Activated naive CD8-positive, alpha-beta T cell treated with anti-CD3 and anti-CD28 coated beads, Interleukin-2, amount 50 U/mL, for 24 hours (primary cell): ENCODE measurements at places on chromosomes 2 and 18.

GRCh38 chr2:206698811-206699210 is 19.4 kb downstream of the DYTN start:
- peaks cover 1% of the 10 kb centered on the region for H3K4me1 ChIP-seq
- no peak for DNase-seq
- no peaks in the 10 kb centered on the region for H3K36me3 ChIP-seq

- H3K27ac ChIP-seq: no peak overlapping the region
- peaks cover 7% of the 10 kb centered on the region for H3K4me1 ChIP-seq
- no peaks in the 10 kb centered on the region for H3K36me3 ChIP-seq
Observed at GRCh38 chr2:241811952-241812729, 3.1 kb downstream of the NEU4 start.

DNA sequence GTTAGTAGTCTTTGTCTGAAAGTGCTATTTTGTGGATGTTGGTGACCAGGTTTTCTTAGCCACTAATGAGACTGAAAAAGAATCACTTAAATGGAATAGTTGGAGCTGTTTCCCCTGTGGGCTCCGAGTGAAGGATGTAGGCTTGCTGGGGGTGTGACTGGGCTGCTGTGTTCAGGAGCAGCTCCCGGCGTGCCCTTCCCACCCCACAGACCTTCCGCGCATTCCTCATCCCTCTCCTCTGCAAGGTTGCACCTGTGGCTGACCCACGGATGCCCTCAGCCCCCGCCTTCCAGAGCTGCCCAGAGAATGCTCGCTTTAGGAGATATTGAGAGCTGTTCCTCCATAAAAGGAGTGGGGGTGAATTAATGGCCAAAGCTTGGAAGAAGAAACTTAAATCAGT is 174.3 kb downstream of the LDLRAD4 start:
- DNase-seq: no peak
- no peak overlapping the region for H3K27ac ChIP-seq
- no peak overlapping the region for H3K4me3 ChIP-seq
- H3K4me1 ChIP-seq: peaks cover 2% of the 10 kb centered on the region
- no peaks in the 10 kb centered on the region for H3K27me3 ChIP-seq

- peaks cover 4% of the 10 kb centered on the region for H3K4me1 ChIP-seq
- H3K27me3 ChIP-seq: peaks cover 4% of the 10 kb centered on the region
- H3K36me3 ChIP-seq: no peaks in the 10 kb centered on the region
- H3K27ac ChIP-seq: no peak overlapping the region
- no peak for DNase-seq
Observed at GRCh38 chr2:161901460-161901859, 172.6 kb downstream of the DPP4 start.

DNA sequence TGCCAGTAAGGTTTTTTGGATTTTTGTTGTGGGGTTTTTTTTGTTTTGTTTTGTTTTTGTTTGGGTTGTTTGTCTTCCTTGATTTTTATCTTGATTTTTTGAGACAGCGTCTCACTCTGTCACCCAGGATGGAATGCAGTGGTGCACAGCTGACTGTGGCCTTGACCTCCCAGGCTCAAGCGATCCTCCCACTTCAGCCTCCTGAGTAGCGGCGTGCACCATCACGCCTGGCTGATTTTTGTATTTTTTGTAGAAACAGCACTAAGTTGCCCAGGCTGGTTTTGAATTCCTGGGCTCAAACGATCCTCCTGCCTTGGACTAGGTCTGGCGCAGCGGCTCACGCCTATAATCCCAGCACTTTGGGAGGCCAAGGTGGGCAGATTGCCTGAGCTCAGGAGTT is 16.4 kb downstream of the MPPE1 start:
- DNase-seq: no peak
- peaks cover 2% of the 10 kb centered on the region for H3K4me1 ChIP-seq
- H3K27me3 ChIP-seq: no peaks in the 10 kb centered on the region
- no peak overlapping the region for H3K27ac ChIP-seq
- peaks cover 44% of the 10 kb centered on the region for H3K36me3 ChIP-seq
- no peak overlapping the region for H3K4me3 ChIP-seq

GRCh38 chr18:41134426-41134825 is 820.6 kb upstream of the PIK3C3 start:
- no peak overlapping the region for H3K4me3 ChIP-seq
- H3K4me1 ChIP-seq: no peaks in the 10 kb centered on the region
- DNase-seq: no peak
- H3K27me3 ChIP-seq: no peaks in the 10 kb centered on the region
- no peaks in the 10 kb centered on the region for H3K36me3 ChIP-seq
- H3K27ac ChIP-seq: no peak overlapping the region

DNA sequence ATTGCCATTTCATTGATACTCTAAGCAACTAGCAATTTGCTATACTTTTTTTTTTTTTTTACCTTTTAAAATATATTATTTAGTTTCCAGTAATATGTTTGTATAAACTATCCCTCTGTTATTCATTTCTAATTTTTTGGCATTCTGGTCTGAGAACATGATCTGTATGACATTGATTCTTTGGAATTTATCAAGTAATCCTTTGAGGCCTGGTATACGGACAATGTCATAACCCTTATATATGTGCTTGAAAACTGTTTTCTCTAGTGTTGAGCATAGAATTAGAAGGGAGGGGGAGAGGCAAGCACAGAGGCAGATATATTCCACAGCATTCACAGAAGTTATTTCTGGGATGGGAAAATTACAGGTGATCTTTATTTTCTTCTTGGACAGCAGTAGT is 48.2 kb upstream of the POLE4 start:
- no peak overlapping the region for H3K27ac ChIP-seq
- H3K4me3 ChIP-seq: no peak overlapping the region
- H3K4me1 ChIP-seq: peaks cover 10% of the 10 kb centered on the region
- H3K27me3 ChIP-seq: peaks cover 48% of the 10 kb centered on the region
- H3K36me3 ChIP-seq: no peaks in the 10 kb centered on the region

GRCh38 chr2:129758784-129759471 is 220.5 kb upstream of the RAB6C start:
- DNase-seq: no peak
- H3K36me3 ChIP-seq: no peaks in the 10 kb centered on the region
- no peaks in the 10 kb centered on the region for H3K27me3 ChIP-seq
- no peak overlapping the region for H3K27ac ChIP-seq
- H3K4me3 ChIP-seq: no peak overlapping the region
- no peaks in the 10 kb centered on the region for H3K4me1 ChIP-seq

DNA sequence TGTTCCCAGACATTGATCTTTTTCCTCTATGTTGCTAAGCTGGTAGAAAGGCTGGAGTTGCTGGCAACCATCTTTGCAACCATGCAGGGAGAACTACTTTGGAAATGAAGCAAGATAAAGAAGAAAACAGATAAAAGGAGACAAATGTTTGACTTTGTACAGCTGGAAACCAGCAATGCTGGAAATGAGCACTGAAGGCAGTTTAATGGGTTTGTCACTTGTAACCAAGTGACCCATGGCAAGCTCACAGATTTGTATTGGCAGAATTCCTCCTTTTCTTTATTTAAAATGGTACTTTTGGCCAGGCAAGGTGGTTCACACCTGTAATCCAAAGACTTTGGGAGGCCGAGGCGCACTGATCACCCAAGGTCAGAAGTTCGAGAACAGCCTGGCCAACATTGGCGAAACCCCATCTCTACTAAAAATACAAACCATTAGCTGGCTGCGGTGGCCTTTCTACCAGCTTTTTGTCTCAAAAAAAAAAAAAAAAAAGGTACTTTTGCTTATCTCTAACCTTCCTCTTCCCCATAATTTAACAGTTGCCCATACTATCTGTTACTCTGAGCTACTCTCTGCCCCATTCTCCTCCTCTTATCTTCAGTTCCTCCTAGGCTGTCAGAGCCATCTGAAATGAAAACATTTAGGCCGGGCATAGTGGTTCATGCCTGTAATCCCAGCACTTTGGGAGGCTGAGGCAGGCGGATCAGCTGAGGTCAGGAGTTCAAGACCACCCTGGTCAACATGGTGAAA is 2.0 kb upstream of the BOLA3 start:
- peak overlapping the region; percentile 25 for H3K27ac ChIP-seq
- H3K27me3 ChIP-seq: no peaks in the 10 kb centered on the region
- no peak for DNase-seq
- H3K4me3 ChIP-seq: no peak overlapping the region

- peak; percentile 16 for DNase-seq
- H3K4me1 ChIP-seq: peaks cover 15% of the 10 kb centered on the region
- H3K27ac ChIP-seq: peak overlapping the region; percentile 2
- no peaks in the 10 kb centered on the region for H3K27me3 ChIP-seq
- H3K36me3 ChIP-seq: no peaks in the 10 kb centered on the region
- H3K4me3 ChIP-seq: no peak overlapping the region
Observed at GRCh38 chr2:96954011-96954846, 32.2 kb downstream of the FAM178B start.

DNA sequence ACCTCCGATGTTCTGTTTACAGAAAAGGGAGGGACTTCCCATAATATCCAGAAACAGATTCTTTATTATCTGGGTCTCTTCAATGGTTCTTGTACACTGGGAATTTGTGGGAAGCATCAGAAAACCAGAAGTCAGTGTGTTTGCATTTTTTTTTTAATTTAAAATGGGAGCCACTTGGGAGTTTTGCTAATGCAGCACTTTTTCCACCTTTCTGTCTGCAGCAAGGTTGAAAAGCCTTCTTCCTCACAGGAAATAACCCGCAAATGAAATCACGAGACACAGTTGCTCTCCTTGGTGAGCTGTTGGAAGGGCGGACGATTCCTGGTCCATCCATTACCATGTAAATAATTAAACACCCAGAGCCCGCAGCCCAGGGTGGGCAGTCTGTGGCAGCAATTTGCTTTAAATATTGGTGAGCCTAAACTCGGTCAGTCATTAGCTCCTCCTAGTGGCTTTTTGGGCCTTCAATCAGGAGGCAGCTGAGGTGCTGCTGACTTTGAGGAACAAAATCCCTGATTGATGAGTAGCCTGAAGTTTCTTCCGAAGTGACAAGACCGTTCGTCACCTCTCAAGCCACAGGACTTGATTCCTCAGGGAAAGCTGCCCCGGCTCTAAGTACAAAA is 471.5 kb downstream of the EPHA4 start:
- H3K27me3 ChIP-seq: no peaks in the 10 kb centered on the region
- no peaks in the 10 kb centered on the region for H3K36me3 ChIP-seq

GRCh38 chr18:6397931-6398566 is 16.7 kb downstream of the L3MBTL4 start:
- DNase-seq: no peak
- peaks cover 1% of the 10 kb centered on the region for H3K36me3 ChIP-seq
- no peaks in the 10 kb centered on the region for H3K4me1 ChIP-seq
- no peak overlapping the region for H3K4me3 ChIP-seq

DNA sequence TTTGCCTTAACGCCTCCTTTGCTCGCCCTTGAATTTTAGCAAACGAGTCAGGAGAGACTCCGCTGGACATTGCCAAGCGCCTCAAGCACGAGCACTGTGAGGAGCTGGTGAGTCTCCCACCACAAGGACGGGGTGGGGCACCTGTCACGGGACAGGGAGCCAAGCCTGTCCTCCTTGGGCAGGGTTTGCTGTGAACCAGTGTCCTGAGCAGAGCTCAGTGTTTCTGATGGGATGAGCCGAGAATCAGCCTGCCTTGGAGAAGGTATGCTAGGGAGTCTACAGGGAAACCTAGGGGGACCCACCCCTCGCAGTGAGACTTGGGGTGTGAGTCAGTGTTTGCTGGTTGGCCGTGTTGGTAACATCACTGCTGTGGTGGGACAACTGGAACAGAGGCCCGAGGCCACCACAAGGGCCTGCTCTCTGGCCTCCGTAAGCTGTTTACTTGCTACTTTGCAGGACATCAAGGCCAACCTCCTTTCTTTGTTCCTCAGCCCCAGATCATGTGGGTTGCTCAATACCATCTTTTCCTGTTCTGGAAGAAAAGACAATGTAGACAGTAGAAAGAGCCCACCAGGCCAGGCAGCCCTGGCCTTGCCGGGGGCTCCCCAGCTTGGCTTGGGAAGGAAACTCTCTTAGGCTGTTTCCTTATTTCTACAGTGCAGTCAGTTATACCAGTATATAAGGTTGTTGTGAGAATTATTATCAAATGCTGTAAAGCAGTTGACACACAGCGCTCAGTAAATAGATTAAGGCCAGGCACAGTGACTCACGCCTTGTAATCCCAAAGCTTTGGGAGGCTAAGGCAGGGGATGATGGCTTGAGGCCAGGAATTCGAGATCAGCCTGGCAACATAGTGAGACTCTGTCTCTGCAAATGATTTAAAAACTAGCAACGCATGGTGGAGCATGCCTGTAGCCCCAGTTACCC is 42.4 kb downstream of the ITGB1BP1 start:
- no peaks in the 10 kb centered on the region for H3K4me1 ChIP-seq
- no peaks in the 10 kb centered on the region for H3K27me3 ChIP-seq
- no peak overlapping the region for H3K27ac ChIP-seq
- DNase-seq: no peak
- H3K4me3 ChIP-seq: no peak overlapping the region
- H3K36me3 ChIP-seq: no peaks in the 10 kb centered on the region

DNA sequence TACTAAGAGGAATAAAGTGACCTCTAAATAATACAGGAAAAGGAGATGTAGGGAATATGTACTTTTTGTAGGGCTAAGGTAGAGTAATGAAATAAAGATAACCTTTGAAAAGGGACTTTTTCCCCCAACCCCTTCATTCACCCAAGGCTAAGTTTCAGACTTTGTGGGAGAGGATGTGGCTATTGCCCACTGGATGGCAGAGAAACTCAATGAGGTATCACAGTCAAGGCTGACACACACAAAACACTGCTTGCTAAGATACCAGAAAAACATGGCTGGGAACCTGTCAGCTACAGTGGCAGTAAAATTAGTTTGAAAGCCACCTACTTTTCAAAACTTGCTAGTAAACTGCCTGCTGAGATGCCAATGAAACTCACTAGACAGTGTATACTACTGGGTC is 158.8 kb upstream of the WDSUB1 start:
- no peak overlapping the region for H3K27ac ChIP-seq
- no peaks in the 10 kb centered on the region for H3K27me3 ChIP-seq
- H3K36me3 ChIP-seq: peaks cover 18% of the 10 kb centered on the region
- H3K4me1 ChIP-seq: no peaks in the 10 kb centered on the region

- peak; percentile 26 for DNase-seq
- peaks cover 68% of the 10 kb centered on the region for H3K4me1 ChIP-seq
- no peaks in the 10 kb centered on the region for H3K27me3 ChIP-seq
Observed at GRCh38 chr2:108612153-108612513, 77.9 kb downstream of the LIMS1 start.

DNA sequence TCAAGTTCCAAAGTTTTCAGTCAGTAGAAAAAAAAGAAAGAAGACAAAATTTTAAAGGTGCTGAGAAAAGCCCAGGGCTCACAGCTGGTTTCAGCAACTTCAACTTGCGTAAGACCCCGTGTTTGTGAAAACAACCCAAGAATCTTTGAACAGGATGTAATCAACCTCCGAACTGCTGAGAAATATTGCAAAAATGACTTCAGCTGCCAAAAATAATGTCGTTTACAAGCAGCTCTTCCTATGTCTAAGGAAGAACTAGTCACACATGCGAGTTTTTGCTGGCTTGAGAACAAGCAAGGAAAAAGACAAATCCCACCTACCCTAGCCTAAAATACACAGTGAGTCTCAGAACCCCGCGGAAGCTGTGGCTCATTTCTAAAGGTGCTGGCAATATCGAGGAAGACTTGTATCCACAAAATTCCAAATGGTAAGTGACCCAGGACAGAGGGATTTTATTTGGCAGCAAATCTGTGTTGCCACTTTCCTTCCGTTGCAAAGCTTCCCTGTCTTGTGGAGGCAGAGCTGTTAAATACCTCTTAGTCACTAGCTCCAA is 59.8 kb upstream of the SLC8A1 start:
- no peak overlapping the region for H3K4me3 ChIP-seq
- H3K27ac ChIP-seq: no peak overlapping the region
- peaks cover 2% of the 10 kb centered on the region for H3K4me1 ChIP-seq
- no peak for DNase-seq
- no peaks in the 10 kb centered on the region for H3K36me3 ChIP-seq
- no peaks in the 10 kb centered on the region for H3K27me3 ChIP-seq

- no peak overlapping the region for H3K27ac ChIP-seq
- no peak overlapping the region for H3K4me3 ChIP-seq
- no peaks in the 10 kb centered on the region for H3K27me3 ChIP-seq
- H3K36me3 ChIP-seq: no peaks in the 10 kb centered on the region
- H3K4me1 ChIP-seq: no peaks in the 10 kb centered on the region
- no peak for DNase-seq
Observed at GRCh38 chr2:2738276-2738675, 407.2 kb upstream of the MYT1L start.
